ENCODE measurements at places on chromosomes 4 and X.
A peak's percentile ranks its signal among the peaks of the same experiment; 100 is the strongest.

- DNase-seq: no peak
These were observed 89.4 kb upstream of the NPY2R start for GRCh38 chr4:155119006-155119405.

DNA sequence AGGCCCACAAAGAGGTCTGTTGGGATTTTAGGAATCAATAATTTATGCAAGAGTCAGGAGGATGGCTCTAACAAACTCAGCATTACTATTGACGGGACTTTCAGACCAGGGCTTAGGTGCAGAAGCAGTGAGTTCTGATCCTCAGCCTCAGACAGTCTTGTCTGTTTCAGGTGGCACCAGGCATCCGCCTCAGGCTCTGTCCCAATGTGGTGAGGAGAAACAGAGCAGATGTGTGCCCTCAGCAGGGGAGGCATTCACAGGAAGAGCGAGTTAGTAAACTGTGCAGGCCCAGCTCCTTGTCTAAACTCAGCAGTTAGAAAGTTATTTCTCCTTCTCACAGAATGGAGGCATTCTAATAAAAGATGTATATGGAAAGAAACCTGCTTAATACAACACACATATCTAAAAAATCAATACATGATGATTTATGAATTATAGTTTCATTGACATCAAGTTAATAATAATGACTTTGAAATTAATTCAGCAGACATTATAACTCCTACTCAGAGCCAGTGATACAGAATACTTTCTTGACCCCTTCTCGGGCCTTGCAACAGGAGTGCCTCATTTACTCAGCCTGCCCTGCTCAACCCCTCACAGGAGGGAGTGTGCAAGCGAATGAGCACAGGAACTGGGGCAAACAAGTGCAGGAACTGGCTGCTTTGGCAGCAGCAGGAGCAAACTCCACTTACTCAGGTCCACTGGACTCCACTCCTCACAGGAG, 202.8 kb upstream of the SMIM31 start:
- no peak for DNase-seq

- DNase-seq: no peak
These were observed 848 bp upstream of the KCND1 start for GRCh38 chrX:48972220-48973164.

DNA sequence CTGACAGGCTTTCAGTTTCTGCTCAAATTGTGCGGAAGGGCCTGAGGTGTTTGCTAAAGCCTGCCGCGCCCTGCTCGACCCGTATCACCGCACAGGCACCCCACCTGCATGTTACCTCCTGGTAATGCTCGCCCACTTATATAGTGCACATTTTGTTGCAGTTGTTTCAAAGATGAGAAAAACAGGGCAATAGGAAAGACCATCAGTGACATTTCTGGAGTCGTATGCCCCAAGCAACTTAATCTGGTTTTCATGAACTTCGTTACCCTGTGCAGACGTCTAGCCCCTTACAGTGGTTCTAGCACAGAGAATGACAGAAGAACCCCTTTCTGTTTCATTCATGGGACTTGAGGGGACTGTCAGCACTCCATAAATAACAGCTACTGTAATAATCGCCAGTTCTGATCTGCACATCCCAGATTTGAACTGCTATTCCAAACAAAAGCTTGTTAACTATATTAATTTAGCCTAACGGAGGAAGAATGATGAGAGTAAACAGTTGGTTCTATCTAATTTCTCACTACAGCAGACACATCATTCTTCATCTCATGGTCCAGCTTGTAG, 940 bp upstream of the DCTD start:
- no peak for DNase-seq

DNA sequence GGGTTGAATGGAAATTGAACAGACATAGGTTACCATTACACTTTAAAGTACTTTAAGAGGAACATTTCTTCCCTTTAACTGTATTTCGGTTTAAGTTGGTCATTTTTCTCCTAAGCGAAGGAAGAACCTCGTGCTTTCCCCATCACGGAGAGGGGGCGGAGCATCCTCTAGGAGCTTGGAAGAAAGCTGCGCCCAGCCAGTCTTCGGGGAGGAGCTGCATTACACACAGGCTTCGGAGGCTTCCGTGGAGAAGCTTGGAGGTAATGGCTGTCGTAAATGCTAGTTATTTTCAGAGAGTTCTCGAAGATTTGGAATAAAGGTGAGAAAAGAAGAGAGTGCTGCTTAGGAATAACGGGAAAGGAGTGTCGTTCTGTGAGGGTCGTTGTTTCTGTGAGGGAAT, at the start of gene PWWP3B:
Gene PWWP3B (plus strand): TSS at position 199 of the 400 bp plus-strand sequence. CDS start 37,128 bp downstream, outside the sequence.
- no peak for DNase-seq

GRCh38 chr4:39541987-39542610, 14.9 kb upstream of the UGDH start:
- DNase-seq: no peak

- no peak for DNase-seq
These were observed 21.3 kb downstream of the AREG start for GRCh38 chr4:74466242-74466641.

GRCh38 chr4:1112174-1112820, 1.1 kb downstream of the RNF212 start:
- DNase-seq: no peak

GRCh38 chr4:185911556-185912064, 99.6 kb upstream of the SORBS2 start:
- no peak for DNase-seq

DNA sequence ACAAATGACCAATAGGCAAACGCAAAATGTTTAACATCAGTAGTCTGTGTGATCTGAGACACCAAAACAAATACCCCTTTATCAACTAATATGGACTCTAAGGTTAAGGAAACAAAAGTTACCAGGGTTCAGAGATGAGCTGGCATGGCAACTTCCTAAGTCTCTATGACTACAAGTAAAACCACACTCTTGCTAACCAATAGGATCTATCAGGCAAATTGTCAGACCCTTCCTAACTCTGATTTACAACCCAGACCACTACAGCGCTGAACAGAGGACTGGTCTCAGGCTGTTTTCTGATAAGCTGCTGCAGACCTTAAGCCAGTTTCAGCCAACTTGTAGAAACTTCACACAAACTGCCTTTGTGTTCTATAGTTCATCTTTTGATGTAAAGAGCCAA, 608.0 kb downstream of the TLL1 start:
- no peak for DNase-seq

DNA sequence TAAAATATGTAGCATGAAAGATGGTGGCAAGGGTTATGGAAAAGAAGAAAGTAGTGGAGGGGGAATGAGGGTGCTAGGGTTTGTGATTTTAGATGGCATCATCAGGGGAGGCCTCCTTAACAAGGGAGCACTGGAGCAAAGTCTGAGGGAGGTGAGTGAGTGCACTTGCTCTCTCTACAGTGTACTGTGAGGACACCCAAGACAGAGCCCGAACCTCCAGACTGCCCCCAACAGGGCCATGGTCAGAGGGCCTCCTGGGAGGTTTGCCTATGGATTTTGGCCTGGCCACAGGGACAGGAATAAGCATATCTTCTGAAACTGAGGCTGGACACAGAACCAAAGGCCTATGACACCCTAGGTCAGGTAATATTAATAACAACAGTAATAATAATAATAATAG, 21.4 kb upstream of the PJA1 start:
- no peak for DNase-seq

GRCh38 chr4:109462297-109462696, 28.7 kb downstream of the SEC24B start:
- no peak for DNase-seq

GRCh38 chrX:71098302-71098701, 2.7 kb downstream of the FOXO4 start:
- peak; percentile 57 for DNase-seq

DNA sequence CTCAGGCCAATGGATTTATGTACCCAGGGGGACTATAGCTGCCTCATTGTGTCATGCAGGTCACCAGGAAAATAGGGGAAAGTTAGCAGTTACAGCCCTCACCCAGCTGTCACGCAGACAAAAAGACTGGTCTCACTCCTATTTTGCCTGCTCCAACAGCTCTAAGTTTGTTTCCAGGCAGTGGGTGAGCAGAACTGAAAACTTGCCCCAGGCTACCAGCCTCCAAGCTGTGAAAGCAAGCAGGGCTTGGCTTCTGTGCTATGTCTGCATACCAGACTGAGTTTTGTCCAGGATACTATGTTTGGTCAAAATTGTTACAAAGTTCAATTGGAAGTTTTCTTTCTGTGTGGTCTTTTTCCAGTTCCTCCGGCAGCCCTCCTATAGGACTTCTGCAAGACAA, 628.4 kb downstream of the FAM133A start:
- DNase-seq: no peak

Measured in stimulated activated CD4-positive, alpha-beta T cell treated with anti-CD3 and anti-CD28 coated beads, Interleukin-15, amount 100 ng/mL, for 1 hour (primary cell).